ENCODE measurements at places on chromosomes 16 and 17. TPM values are rescaled to one million over a fixed set of nuclear protein-coding genes. Genes with fewer than 3 reads are reported as not detected.

Gene PRAC2
- not detected for total RNA-seq

Gene HCFC1R1
- 30.0 TPM for total RNA-seq

Gene SLC5A10
- not detected for total RNA-seq

Gene METRN
- 29.6 TPM for total RNA-seq

DNA sequence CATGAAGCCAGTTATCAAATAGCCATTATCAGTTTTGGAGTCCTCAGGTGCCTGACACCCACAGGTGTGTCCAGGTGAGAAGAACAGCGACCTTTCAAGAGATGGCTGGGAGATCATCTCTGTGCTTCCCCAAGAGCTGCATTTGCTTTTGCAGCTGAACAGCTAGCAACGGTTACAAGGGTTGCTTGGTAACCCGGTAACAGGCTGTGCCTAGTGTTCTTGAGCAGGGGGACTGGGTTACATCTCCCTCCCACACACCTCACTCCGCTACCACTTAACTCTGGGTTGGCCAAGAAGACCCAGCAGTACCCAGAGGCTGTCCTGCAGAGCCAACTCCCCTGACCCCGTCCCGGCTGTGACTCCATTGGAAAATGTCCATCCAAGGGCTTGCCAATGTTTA is 147.0 kb downstream of the SLC39A11 start:
- no peak for DNase-seq

- no peak for DNase-seq
Observed at GRCh38 chr16:27691721-27692120, 141.8 kb downstream of the KATNIP start.

GRCh38 chr17:72501404-72502370 is 380.9 kb downstream of the SOX9 start:
- no peak for DNase-seq

GRCh38 chr17:82106688-82107305 is 8.8 kb upstream of the FASN start:
- no peak for DNase-seq

- no peak for DNase-seq
Observed at GRCh38 chr16:5188318-5188988, 90.9 kb upstream of the EEF2KMT start.

GRCh38 chr17:76445697-76446448 is 7.1 kb downstream of the UBE2O start:
- DNase-seq, result no peak

- DNase-seq, result no peak
Observed at GRCh38 chr17:64115822-64116534, 14.0 kb downstream of the ERN1 start.

DNA sequence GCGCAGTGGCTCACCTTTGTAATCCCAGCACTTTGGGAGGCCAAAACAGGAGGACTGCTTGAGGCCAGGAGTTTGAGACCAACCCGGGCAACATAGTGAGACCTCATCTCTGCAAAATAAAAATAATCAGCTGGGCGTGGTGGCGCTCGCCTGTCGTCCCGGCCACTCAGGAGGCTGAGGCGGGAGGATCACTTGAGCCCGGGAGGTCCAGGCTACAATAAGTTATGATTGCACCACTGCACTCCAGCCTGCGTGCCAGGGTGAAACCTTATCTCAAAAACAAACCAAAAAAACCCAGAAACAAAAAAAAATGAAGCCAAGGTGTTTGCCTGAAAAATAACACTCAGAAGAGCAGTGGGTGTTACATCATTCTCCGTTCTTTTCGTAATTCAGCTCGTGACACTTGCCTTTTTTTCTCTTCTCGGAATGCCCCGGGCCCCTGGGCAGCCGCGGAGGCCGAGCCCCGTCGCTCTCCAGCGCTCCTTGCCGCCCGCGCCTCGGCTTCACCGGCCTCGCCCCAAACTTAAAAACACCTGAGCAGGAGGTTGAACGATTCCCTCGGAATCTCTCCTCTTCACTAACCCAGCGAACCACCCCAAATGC is 17.0 kb downstream of the PRCD start:
- DNase-seq, result peak; percentile 29

Measured in activated T-helper 1 cell treated with anti-CD3 and anti-CD28 coated beads, Interleukin-12 subunit alpha, Interleukin-12 subunit beta, Interleukin-2, Interleukin-4 antibody, amounts not matched to agents 30 ng/mL and 10 ng/mL and 1 ng/mL, durations not matched to agents 14 hours and 24 hours and 36 hours (primary cell).